ENCODE measurements at places on chromosomes 16 and 17. TPM values are rescaled to one million over a fixed set of nuclear protein-coding genes. Genes with fewer than 3 reads are reported as not detected.

Gene B4GALNT2
- total RNA-seq: not detected

Gene SPIRE2
- 2.2 TPM for total RNA-seq

Gene KIF2B
- total RNA-seq: not detected

Gene FADS6
- total RNA-seq: not detected

Gene NECAB2
- not detected for total RNA-seq

Gene TPSG1
- total RNA-seq: not detected

Gene KRT40
- total RNA-seq: not detected

Gene CTDNEP1
- 30.1 TPM for total RNA-seq

Gene ABCA10
- 2.9 TPM for total RNA-seq

Data from articular chondrocyte of knee joint (primary cell).